ENCODE measurements at places on chromosomes 11 and 22.

DNA sequence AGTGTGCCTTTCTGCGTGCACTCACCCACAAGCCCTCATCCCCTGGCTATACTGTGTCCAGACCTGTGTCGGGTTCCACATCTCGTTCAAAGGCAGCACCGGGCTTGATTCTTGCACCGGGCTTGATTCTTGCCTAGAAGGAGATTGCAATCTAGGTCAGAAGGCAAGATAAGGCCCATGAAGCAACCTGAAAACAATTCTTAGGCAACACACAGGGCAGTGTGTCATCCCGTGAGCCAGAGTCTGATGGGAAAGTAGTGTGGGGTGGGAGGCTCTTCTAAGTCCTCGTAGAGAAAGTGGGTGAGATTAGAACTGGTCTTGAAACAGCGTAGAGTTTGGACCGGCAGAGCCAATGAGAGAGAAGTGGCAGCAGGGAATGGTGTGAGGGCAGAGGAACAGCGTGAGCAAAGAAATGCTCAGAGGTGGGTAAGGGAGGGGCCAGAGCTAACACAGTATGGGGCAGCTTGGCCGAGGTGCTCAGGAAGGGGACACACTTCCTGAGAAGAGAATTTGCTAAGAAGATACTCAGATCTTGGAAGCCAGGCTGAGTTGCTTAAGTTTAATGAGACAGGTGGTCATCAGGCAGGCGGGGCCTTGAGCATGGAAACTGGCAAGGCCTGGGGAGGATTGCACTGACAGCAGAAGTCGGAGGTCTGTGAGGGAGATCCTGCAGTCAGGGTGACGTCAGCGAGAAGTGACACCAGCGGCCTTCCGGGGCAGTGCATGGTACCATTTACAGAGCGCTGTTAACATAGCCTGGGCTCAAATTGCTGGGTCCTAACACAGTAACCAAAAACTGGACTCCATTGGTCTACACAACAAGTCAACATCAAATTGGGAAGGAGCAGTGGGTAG lies 40.7 kb upstream of the DKK3 start:
- no peak for DNase-seq

- no peak for DNase-seq
Observed at GRCh38 chr22:24165673-24166072, 15.6 kb upstream of the SUSD2 start.

- DNase-seq = no peak
Observed at GRCh38 chr11:19026862-19027261, 33.7 kb downstream of the MRGPRX2 start.

- DNase-seq = no peak
Observed at GRCh38 chr11:2655834-2656622, 43.8 kb downstream of the KCNQ1OT1 start.
